ENCODE measurements at places on chromosomes 6 and 20.

DNA sequence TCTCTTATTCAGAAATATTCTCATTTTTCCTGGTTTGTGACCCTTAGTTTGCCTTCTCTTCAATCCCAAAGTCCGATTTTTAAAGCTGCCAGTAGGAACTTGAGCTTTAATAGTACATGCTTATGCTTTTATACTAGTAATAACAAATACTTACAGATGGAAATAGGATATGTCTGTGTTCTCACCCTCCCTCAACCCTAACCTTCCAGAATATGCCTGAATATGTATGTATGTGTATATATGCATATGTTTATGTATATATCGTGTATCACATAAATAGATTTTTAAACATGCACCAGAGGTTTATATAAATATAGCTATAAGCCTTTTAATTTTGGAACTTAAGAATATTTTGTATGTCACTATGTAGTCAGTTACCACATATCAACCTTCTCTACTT lies 38.8 kb downstream of the CDYL start:
- no peak for DNase-seq

DNA sequence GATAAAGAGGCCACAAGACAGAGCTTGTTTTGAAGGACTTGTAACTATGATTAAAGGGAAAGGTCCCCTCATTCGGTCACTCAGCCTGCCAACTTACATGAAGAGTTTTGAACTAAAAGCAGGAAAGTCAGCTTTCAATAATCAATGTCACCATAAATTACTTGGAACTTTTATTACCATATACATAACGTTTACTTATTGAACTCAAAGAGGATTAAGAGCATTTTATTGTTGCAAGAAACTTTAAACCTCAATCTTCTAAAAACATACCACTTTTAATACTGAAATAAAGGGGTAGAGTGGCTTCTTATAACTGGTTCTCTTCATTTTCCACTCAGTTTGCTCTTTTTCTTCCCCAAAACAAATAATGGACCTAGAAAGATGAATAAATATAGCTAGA lies 65.1 kb downstream of the CNKSR3 start:
- DNase-seq = no peak

DNA sequence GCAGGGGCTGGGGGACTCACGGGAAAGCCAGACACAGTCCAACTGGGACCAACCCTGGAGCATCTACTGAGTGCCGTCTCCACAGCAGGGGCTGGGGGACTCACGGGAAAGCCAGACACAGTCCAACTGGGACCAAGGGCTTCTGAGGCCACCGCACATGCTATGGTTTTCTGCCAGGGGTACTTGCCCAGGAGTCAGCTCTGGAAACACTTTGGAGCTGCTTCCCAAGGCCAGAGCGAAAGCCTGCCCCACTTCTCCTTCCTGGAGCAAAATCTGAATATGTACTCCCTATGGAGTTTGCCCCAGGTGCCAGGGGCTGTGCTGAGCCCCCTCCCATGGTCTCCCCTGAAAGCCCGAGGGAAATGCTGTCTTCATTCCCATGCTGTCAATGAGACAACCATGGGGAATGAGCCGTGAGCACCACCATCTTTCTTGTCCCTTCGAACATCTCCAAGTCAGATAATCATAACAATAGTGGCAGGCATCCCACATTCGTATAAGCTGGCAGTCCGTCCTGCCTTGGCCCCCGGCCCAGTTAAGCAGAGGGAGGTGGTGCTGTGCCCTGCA lies 18.5 kb downstream of the PCK1 start:
- no peak for DNase-seq

GRCh38 chr6:98871057-98871456 lies 36.7 kb downstream of the POU3F2 start:
- DNase-seq = no peak

DNA sequence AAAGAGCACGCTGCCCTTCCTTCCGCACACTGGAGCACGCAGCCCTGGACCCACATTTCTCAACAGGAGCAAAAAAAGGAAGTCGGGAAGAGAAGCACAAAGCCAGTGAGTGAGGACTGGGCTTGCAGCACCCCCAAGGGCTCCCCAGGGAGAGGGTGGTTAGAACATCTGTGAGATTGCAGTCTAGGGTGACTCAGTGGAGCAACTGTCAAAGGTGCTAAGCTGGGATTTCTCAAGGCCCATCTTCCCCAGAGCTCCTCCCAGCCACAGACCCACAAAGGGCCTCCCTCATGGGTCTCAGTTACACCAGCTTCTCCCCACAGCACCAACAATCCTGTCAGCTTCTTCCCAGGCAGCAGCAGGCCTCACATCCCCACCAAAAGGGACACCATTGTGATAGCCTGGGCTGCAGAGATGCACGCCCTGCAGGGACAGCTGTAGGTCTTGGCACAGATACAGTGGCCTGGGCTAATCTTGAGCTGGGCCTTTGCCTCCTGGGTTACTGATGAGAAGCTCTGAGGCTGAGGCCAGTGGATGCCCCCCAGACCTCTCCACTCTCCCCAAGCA lies 39.6 kb upstream of the CD93 start:
- peak; percentile 14 for DNase-seq

DNA sequence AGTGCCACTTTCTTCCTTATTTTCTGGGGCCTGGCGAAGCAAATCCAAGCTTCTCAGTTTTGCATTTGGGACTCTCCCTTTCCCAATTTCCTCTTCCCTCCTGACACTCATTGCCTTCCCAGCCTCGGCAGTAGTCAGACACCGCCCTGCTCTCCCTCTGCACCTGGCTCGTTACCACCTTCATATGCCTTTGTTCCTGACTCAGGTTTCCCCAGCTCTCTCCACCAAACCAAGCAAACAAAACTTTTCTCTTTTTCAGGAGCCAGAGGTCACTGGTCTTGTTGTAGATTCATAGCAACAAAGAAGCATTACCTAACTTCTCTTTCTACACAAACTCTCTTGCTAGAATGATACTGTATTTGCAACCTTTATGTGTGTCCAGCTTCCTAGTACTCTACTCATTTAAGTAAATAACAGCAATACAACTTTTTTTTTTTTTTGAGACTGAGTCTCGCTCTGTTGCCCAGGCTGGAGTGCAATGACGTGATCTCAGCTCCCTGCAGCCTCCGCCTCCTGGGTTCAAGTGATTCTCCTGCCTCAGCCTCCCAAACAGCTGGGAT lies 9.0 kb upstream of the ZC3H12D start:
- DNase-seq = no peak

GRCh38 chr6:48098923-48099322 lies 12.1 kb downstream of the PTCHD4 start:
- DNase-seq = no peak

- no peak for DNase-seq
These were observed 131.2 kb downstream of the CCDC170 start for GRCh38 chr6:151624900-151625536.

DNA sequence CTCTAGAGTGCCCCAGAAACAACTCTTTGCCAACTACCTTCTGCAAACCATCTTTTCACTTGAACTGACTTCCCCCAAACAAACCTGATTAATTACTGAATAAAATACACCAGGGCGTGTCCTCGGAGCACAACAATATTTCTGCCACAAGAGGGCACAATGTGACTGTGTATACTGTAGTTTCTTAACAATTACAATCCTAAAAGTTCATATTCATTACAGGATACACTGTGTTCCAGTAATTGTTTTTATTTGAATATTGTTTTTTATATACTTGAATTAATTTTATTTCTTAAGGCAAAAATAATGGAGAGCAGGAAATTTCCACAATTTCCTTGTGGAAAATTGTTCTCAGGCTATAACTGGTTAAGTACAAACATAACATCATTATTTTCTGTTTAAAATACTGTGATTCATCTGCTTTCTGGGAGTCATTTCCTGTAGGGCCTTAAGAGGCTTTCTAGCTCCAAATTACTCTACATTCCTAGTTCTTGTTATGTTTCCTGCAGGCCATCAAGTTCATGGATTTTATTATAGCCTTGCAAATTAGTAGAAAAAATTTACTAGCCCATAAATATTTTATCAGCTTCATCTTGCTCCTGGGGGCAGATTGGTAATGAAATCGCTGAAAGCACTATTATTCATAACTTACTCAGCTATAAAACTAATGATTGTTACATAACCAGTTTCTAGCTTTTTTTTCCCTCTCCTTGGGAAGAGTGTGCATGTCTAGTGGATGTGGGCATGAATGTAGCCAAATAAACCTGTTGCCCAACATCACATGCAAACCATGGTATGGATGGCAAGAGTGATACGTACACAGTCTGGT lies 51.9 kb upstream of the SLC22A16 start:
- DNase-seq = peak; percentile 79

DNA sequence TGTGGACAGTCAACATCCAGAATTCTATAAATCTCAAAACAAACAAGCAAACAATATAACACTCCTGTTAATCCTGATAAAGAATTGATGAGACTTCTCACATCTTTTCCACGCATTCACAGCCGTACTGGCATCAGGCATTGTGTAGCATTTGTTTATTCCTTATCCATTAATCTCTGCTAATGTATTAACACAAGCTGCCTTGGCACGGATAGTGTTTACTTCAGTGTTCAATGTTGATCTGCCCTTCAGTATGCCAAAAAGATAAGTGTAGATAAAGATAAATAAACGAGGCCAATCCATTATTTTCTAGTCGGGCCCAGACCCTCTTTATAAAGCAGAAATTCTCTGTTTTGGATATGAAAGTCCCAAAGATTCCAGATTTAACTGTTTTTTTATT lies 16.1 kb downstream of the UFL1 start:
- no peak for DNase-seq

GRCh38 chr6:89792881-89793280 lies 26.7 kb downstream of the MDN1 start:
- no peak for DNase-seq

DNA sequence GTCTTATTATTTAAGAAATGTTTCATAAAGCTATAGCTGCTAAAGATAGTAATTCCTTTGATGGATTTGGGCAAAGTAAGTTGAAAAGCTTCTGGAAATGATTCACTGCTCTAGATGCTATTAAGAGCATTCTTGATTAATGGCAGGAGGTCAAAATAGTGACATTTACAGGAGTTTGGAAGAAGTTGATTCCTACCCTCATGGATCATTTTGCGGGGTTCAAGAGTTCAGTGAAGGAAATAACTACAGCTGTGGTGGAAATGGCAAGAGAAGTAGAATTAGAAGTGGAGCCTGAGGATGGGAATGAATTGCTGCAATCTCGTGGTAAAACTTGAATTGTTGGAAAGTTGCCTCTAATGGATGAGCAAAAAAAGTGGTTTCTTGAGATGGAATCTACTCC lies 316.1 kb downstream of the UTRN start:
- DNase-seq = no peak

- DNase-seq = no peak
These were observed 242.5 kb upstream of the JAG1 start for GRCh38 chr20:10916312-10916711.

- DNase-seq = no peak
These were observed 3.7 kb downstream of the TNXB start for GRCh38 chr6:32105433-32105832.

DNA sequence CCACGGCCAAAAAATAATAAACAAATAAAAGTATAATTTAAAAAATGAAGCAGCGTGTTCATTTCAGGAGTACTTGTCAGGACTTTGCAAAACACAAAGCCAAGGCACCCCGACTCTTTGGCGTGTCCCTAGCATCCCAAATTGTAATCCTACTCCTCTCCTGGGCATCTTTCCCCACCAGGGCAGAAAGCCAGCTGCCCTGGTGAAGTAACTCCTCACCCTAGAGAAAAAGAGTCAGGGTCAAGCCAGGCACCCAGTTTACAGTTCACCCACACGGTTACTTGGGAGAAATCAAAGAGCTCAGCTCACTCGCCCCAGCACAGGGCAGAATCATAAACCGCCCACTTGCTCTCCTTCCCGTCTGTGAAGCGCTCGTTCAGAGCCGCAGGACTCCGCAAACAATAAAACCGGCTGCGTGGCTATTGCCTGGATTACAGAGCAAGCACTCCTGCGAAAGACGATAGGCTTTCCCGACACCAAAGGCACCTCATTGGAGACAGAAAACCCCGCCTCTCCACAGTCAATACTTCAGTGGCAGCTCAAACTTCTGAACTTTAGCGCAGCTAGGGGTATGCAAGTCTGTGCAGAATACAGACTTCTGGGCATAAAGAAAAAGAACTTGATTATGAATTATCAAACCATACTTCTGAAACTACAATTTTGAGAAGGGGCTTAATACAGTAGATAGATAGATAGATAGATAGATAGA lies 73.0 kb upstream of the NHSL1 start:
- DNase-seq = no peak

DNA sequence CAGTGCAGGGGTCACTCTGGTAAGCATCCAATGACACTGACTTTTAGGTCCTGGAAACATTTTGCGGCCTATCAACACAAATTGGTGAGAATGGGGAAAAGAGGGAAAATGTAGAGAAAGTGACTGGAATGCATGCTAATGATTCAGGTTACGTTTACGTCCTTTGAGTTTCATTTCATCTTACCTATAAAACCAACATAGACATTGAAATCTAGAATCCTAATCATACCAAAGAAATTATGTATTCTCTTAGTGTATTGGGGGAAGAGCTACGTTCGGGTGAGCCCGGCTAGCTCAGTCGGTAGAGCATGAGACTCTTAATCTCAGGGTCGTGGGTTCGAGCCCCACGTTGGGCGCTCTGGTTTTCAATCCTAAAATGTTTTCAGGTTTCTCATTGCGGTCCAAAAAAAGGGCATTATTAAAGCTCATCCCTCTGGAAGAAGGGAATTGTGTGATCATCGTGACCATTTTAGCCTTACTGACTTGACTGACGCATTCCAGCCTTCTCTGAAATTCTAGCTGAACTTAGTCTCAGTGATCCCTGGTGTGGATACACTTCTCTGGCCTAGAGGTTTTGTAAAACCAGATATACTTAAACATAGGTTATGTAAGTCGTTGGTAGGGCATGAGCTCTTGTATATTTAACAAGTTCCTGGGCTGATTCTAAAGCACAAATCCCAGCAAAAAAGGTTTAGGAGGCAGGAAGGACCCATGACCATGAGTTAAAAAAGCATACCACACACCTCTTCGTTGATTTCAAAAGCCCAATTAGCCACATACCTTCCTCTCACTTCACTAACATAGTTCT lies 18.3 kb downstream of the HMGN4 start:
- peak; percentile 92 for DNase-seq

- no peak for DNase-seq
These were observed 55.3 kb upstream of the UFL1 start for GRCh38 chr6:96466147-96466863.

DNA sequence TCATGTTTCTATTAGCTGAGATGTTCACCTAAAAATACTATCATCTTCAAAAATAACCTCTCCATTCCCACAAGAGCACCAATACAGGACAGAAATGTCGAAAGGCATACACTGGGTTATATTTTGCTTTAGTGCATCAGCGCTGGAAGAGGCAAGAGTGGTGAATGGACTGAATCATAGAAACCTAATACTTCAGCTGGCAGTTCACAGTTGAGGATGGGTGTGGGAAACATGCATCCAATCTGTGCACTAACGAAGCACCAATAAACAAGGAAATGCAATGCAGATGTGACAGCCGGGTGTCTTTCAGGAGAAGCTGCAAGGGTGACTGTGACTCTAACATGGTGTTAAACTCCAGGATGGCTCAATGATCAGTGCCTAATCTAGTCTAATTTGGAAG lies 365.8 kb downstream of the ESR1 start:
- no peak for DNase-seq

- DNase-seq = no peak
These were observed 135.6 kb downstream of the TFAP2C start for GRCh38 chr20:56764671-56765070.
